ENCODE measurements at places on chromosomes 7 and 10. TPM values are rescaled to one million over a fixed set of nuclear protein-coding genes. Genes with fewer than 3 reads are reported as not detected.

The ASIC3 gene
- 1.4 TPM for total RNA-seq

The DPYSL4 gene
- 15.2 TPM for total RNA-seq

The FAM221A gene
- 21.5 TPM for total RNA-seq

The DDC gene
- not detected for total RNA-seq

The RUFY2 gene
- total RNA-seq: 11.4 TPM

The EN2 gene
- not detected for total RNA-seq

The SLC13A1 gene
- total RNA-seq: not detected

The TMEM178B gene
- total RNA-seq: 15.8 TPM

DNA sequence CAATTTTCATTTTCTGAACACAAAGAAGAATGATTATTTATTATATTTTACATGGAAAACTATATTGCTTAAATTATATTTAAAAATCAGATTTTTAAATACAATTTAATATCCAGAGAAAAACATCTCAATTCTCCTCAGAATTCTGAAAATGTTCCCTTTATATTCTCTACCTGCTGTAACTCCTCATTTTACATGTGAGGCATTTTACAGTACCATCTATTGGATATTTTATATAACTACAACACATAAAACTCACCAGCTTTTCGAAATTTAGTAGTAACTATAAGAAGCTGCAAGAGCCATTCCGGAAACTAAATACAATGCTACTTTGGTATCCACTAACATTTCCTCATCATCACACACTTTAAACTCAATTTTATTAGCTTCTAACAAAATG, 264.6 kb downstream of the DGKB start:
- no peak for DNase-seq

GRCh38 chr7:91717681-91718470, 162.6 kb downstream of the MTERF1 start:
- DNase-seq: no peak

- DNase-seq: no peak
Measured at GRCh38 chr10:87558333-87558732, 53.6 kb downstream of the MINPP1 start.

GRCh38 chr7:44793919-44794318, 2.6 kb upstream of the PPIA start:
- DNase-seq: no peak

DNA sequence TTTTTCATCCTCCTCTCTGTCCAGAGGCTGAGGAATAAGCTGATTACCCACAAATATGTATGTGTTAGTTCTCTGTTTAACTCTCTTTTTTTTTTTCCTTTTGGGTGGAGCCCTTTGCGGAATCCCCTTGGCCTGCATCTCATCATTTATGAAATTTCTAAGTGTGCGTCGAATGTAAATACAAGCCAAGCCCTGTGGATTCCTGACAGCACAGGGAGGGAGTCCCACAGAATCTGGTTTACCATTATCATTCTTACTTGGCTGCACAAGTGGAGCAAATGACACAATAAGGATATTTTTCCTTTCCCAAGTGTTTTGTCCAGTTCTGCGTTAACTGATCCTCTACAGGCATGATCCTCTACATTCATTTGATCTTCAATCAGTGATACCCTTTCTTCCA, 11.4 kb downstream of the STK31 start:
- no peak for DNase-seq

- DNase-seq: peak; percentile 62
Measured at GRCh38 chr7:121873289-121874194, 581 bp downstream of the PTPRZ1 start.

GRCh38 chr7:859359-860030, 16.9 kb upstream of the GET4 start:
- DNase-seq: no peak

- DNase-seq: peak; percentile 65
Measured at GRCh38 chr10:117462424-117462792, 80.1 kb upstream of the EMX2 start.

GRCh38 chr10:29455095-29455494, 166.2 kb downstream of the LYZL1 start:
- no peak for DNase-seq

- no peak for DNase-seq
Measured at GRCh38 chr10:59577984-59578383, 131.7 kb downstream of the SLC16A9 start.

GRCh38 chr7:125299003-125299765, 369.6 kb upstream of the POT1 start:
- no peak for DNase-seq

- DNase-seq: no peak
Measured at GRCh38 chr10:44963772-44964633, 4.4 kb downstream of the RASSF4 start.

GRCh38 chr7:137652721-137653120, 194.1 kb downstream of the DGKI start:
- DNase-seq: no peak

DNA sequence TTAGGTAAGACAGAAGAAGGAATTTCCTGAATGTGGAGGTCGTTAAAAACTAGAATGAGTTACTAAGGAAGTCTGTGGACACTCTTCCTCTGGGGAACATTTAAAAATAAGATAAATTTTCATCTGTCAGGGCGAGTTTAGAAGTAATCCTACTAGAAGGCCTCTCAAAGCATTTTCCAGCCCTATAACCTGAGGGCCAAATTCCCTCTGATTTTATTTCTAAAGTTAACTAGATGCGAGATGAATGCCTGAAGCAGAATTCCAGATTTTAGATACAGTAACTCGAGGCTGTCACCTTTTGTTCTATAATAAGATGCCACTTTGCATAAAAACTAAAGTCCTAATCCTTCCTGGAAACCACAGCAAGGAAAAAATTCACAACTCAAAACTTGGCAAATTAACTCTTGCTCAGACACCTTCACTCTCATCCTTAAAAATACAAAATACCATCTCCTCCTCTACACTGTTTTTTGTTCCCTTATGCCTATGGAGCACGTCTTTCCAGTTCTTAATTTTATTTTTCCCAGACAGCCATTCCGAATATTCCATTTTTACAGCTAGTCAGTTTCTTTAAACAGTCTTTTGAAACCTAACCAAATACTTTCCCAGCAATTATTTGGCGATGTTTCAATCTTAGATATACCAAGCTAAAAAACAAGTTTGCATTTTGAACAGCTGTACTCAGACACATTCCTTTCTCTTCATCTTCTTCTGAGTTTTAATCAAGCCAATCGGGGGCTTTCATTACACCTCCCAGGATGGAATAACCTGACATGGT, 420.7 kb upstream of the NFE2L3 start:
- DNase-seq: no peak

DNA sequence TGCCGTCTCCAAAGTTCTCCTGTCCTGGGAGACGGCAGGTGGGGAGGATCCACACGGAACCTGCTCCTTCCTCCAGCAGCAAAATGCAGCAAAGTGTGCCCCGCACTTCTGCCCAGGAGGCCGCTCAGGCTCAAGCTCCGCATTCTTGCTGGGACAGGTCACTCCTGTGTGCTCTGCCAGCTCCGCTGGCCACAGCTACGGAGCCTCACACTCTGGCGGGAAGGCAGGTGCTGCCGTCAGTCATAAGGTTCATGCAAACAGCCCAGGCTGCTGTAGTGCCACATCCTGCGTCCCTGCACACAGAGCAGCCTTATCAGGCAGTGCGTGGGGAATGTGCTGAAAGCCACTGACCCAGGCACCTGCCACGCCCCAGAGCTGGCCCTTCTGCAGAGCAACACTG, 22.4 kb downstream of the ADGRA1 start:
- DNase-seq: no peak

GRCh38 chr7:118745927-118746326, 521.4 kb downstream of the ANKRD7 start:
- no peak for DNase-seq

DNA sequence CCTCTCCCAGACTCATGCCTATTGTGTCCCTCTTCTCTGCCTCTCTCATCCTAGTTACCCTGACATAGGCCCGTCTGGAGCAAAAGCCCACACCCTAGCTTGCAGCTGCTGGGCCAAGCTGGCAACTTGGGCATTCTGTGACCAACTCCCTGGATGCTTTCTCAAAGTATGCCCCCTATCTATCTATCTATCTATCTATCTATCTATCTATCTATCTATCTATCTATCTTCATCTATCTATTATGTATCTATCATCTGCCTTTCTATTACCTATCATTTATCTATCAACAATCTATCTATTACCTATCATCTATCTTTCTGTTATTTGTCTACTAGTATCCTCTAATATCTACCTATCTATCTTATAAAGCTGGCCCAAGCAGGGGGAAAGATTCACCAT, 45.4 kb upstream of the COL13A1 start:
- DNase-seq: no peak

GRCh38 chr7:3673524-3673923, 372.5 kb downstream of the SDK1 start:
- peak; percentile 84 for DNase-seq

- no peak for DNase-seq
Measured at GRCh38 chr7:27155816-27156507, 513 bp downstream of the HOXA7 start.

GRCh38 chr10:75012471-75012870, 99.0 kb upstream of the SAMD8 start:
- no peak for DNase-seq

GRCh38 chr10:126128581-126128980, 232.2 kb downstream of the FANK1 start:
- DNase-seq: no peak

GRCh38 chr7:14184292-14184864, 194.9 kb upstream of the ETV1 start:
- no peak for DNase-seq

DNA sequence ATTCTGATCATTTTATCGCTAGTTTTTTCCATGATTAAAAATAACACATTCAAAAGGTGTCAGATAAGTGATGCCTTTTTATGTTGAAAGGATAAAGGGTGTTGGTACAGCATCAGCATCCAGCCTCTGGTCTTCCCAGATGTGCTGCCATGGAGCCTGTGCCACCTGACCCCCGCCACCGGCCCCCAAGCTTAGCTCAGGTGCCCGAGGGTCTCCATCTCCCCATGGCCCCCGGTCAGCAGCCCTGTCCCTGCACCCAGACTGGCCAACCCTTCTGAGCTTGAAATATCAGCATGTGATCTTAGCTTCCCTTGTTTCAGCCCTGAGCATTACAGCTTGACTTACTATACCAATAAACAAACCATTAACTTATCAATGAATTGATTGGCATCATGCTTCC, 24.6 kb downstream of the PFKP start:
- DNase-seq: no peak

- DNase-seq: no peak
Measured at GRCh38 chr10:48550071-48550691, 54.7 kb downstream of the ARHGAP22 start.

All from H1 (cell line).